ENCODE measurements at places on chromosomes 12 and 14.

GRCh38 chr14:105938055-105938863 lies 411.9 kb downstream of the TMEM121 start:
- no peak for DNase-seq

DNA sequence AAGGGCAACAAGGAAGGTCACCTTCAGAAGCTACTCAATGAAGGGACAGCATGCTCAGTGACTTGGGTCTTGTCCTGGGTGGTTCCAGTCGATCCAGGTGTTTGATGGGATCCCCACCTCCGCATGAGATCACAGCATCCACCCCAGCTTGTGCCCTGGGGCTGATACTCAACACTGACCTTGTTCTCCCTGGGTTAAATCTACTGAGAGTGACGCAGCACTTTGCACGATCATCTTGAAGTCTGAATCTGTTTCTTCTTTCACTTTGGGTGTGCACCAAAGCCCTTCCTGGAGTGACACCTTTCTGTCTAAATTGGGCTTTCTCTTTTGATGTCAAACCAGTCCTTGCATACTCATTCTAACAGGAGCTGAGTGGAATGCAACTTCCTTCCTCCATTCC lies 13.8 kb downstream of the NOS1 start:
- DNase-seq: no peak

DNA sequence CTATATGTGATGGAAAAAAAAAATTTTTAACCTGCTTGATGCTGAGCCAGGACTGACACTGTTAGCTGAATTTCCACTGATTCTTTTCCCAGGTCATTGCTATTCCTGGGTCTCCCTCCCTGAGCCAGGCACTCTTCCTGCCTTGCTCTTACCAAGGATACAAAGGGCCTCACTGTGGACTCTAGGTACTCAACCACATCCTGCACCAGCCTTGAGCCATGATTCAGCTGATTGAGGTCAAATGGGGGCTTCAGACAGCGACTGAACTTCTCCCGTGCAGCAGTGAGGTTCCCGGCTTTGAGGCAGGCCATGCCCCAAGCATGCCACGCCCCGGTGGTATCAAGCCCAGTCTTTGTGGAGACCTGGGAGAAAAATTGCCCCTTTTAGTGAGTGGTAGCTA lies 54.3 kb downstream of the ZFYVE26 start:
- DNase-seq: no peak

DNA sequence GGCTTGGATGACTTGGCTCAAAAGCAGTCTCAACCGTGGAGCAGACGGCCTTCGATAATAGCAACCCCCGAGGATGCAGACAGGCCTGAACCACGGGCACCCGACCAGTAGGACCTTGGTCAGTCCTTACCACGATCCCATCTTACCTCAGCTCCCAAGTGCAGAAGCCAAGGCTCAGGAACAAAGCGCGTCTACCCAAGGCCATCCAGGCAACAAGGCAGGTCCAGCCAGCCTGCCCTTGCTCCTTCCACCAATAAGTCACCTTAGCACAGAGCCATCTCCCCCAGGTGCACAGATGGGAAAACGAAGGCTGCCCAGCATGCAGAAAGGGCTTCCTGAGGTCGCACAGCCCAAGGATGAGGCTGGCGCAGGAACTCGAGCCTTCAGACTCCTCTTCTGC lies 77.3 kb downstream of the BCL11B start:
- no peak for DNase-seq

- DNase-seq: peak; percentile 33
These were observed 10.5 kb downstream of the ARHGEF25 start for GRCh38 chr12:57621497-57622292.

All from fibroblast of skin of right biceps (primary cell).